ENCODE measurements at places on chromosomes 13 and 19.

- no peak for DNase-seq
These were observed 88.2 kb downstream of the KCTD12 start for GRCh38 chr13:76798037-76798436.

DNA sequence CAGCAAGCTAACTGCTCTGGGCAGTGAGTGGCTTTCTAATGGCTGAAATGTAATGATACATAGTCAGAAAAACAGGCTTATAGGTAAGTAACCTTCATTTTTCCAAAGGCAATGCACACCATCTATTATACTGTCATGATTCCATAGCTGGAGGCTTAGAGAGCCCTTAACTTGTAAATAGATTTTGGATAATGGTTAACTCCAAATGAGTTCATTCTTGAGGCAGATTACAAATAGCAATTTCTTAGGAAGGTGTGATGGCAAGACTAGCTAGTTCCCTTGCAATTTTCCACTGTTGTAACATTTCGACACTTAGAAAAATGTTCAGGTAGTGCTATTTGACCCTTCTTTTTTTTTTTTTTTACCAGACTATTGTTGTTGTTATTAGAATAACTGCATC is 789.8 kb upstream of the PCDH9 start:
- DNase-seq = no peak

GRCh38 chr19:28213470-28214082 is 999.4 kb downstream of the UQCRFS1 start:
- no peak for DNase-seq

DNA sequence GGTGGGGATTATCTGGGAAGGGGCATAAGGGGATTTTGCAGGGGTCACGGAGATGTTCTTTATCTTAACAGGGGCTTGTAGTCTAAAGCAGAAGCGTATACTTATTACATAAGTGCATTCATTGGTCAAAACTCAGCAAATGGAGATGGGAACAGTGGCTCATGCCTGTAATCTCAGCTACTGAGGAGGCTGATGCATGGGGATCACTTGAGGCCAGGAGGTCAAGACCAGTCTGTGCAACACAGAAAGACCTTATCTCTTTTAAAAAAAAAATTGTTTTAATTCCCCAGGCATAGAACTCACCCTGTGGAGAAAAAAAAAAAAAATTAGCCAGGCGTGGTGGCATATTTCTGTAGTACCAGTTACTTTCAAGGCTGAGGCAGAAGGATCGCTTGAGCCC is 18.9 kb downstream of the FAM187B start:
- no peak for DNase-seq

- DNase-seq = no peak
These were observed 26.5 kb downstream of the ATP4B start for GRCh38 chr13:113631341-113632095.

DNA sequence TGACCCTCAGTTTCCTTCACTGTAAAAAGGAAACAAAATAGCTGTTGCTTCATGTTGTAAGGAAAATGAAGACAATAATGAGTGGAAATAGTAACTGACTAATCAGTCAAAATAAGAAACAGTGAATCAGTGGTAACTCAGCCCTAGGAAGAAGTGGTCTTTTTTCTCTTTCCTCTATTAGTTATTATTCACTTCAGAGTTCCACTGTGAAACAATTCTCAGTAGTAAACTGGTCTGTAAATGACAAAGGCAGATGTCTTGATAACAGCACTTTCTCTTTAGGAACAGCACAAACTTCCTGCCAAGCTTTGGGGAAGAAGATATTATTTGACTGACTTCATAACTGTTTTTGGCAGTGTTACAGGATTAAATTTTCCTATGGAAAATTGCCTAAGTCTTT is 600.5 kb upstream of the KLHL1 start:
- DNase-seq = no peak

DNA sequence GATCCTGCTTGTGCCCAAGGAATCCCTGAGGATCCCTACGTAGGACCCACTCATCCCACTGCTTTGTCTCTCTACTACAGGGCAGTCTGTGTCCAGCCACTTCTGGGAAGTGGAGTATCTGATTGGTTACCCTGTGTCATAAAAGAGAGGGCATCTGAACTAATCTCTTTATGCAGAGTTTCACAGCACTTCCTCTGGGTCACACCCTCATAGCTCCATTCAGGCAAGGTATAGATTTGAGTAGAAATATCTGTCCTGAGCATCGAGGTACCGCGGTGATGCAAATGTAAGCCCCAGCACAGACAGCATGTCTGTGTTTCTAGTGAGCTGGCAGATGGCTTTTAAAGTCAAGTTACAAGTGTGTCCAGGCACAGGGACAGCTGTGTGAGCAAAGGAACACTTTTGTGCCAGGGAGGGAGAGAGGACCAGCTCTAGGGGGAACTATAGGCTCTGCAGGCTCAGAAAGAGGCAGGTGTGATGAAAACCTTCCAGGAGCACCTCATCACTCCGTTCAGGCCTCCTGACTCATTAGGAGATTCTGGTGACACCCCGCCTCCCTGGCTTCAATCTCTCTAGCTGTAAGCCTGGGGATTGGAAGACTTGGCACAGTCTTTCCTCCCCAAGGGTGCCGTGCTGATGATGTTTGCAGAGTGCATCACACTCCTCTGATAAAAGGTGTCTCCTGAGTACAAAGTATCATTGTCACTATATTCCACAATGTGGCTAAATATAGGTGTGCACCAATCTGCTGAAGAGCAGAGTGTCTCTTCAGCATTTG is 84.3 kb upstream of the UBL3 start:
- DNase-seq = no peak

- no peak for DNase-seq
These were observed 11.6 kb upstream of the RAP2A start for GRCh38 chr13:97422118-97423054.

- DNase-seq = no peak
These were observed 315.3 kb downstream of the MYO16 start for GRCh38 chr13:108944760-108945159.

- DNase-seq = no peak
These were observed 12.6 kb upstream of the ZNF792 start for GRCh38 chr19:34976611-34977010.

GRCh38 chr13:38824342-38824741 is 137.5 kb downstream of the FREM2 start:
- no peak for DNase-seq

GRCh38 chr13:105894697-105895096 is 640.8 kb downstream of the EFNB2 start:
- DNase-seq = no peak

DNA sequence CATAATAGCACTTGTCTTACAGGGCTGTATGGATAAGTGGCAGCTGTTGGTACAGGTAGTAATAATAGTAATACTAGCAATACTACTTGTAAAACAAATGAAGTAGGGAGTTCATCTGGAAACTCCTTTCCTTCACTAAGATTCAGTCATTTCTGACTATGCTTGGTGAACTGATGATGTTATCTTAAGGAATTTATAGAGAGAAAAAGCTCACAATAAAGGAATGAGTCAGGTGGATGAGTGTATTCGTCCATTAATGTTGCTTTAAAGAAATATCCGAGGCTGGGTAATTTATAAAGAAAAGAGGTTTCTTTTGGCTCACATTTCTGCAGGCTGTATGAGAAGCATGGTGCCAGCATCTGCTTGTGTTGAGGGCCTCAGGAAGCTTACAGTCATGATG is 477.3 kb downstream of the KLF12 start:
- no peak for DNase-seq

Measured in CD4-positive, alpha-beta memory T cell (primary cell).